ENCODE measurements at places on chromosomes 7 and 10.

- DNase-seq: no peak
Observed at GRCh38 chr10:34711500-34711899, 103.6 kb downstream of the PARD3 start.

GRCh38 chr10:47425813-47426419 is 41.8 kb upstream of the ZNF488 start:
- no peak for DNase-seq

GRCh38 chr7:114937446-114937845 is 15.6 kb downstream of the MDFIC start:
- no peak for DNase-seq

DNA sequence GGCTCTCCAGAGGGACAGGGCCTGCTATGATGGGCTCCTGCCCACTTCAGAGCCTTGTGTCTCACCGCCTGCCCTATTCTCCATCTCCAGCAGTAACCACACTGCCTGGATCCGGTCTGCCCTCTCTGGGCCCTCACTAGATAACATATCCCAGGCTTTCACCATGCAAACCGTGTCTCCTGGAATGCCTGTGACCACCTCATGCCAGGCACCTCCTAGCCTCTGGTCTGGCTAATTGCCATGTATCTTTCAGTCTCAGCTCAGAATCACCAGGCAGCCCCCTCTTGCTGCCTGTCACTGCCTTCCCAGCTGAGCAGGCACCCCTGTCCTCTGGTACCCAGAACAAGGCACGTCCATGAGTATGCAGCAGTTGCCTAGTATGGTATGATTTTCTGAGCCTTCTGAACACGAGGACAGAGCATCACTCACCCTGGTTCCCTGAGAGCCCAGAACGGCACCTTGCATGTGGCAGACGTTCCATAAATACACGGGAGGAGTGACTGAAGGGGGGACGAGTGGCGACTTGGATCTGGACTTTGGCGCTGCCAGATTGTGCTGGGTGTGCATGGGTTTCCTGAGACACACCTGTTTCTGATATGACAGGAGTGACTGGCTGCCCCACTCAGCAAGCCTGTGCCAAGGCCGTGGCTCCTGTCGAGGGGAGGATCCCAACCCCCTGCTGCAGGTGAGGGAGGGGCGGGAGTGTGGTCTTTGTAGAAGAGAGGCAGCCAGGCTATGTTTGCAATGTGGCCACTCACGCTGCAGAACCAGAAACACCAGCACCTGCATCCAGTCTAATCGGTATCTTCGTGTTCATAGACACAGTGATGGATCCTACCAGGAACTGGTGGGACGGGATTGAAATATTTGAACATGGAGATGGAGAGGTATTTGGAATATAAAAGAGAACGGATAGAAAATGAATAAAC is 95.2 kb downstream of the VOPP1 start:
- DNase-seq: no peak

- no peak for DNase-seq
Observed at GRCh38 chr10:17059197-17059688, 70.4 kb downstream of the CUBN start.

DNA sequence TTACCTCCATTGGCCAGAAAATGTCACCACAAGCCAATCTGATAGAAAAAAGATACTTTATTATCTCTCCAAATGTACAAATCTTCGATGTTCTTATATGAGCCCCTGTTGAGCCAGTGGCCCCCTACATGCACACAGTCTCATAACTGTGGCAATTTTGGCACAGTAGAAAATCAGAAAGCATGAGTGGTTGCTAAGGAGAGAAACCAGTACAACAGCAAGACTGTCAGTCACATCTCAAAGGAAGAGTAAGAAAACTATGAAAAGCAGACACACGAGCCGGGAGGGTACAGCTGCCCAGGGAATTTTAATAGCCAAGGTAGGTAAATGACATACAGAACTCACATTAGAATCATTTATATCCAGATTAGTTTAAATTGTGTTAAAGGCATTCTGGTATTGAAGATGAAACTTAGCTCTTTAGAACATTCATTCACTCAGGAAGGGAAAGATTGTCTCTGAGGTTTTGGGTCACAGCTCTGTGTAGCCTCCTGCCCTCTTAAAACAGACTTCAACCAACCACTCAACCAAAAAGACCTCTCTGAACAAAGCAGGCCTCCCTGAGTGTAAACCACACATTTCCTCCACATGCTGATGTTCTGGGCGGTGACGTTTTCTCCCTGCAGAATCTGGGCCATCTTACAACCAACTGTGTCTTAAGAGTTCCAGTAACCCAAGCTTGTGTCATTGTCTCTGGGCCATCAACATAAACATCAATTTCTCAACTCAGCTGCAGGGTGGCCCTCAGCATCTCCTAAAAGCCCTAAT is 80.8 kb upstream of the ADAM12 start:
- DNase-seq: no peak

- no peak for DNase-seq
Observed at GRCh38 chr10:13945390-13946208, 358.8 kb downstream of the PRPF18 start.

DNA sequence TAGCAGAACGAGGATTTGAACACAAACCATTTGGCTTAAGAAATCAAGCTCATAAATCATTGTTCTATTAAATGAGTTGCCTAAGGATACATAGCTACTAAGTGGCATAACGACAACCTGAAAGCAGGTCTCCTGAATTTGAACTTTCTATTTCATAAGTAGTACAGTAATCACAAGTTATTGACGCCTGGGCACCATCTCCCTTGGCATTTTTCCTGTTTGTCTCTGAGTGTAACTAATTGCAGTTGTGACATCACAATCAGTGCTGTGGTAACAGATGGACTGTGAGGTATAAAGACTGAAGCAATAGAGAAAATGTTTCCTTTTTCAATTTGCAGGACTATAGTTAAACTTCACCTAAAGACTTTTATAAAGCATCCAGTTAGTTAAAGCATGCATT is 6.4 kb upstream of the CSTF2T start:
- DNase-seq: no peak

GRCh38 chr7:30595436-30596013 is 847 bp downstream of the GARS1 start:
- no peak for DNase-seq

- no peak for DNase-seq
Observed at GRCh38 chr7:24477398-24478136, 95.7 kb upstream of the PALS2 start.

GRCh38 chr10:110915035-110915434 is 3.9 kb downstream of the BBIP1 start:
- DNase-seq: no peak

DNA sequence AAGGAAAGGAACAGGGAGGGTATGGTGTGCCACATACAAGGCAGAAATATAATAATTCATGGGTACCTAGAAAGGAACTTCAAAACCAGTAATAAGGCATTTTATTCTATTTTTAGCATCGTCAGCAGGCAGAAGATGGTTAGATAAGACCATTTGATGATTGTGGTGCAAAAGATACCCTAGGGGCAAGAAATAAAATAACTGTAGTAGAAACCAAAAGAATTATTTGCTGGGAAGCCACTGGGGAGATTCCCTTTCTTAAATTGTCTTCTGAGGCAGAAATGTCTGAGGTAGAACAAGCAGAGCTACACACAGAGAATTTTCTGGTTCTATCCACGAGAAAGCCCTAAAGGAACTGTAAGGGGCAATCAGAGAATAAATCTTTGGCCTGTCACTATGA is 64.3 kb upstream of the PCGF5 start:
- DNase-seq: no peak

DNA sequence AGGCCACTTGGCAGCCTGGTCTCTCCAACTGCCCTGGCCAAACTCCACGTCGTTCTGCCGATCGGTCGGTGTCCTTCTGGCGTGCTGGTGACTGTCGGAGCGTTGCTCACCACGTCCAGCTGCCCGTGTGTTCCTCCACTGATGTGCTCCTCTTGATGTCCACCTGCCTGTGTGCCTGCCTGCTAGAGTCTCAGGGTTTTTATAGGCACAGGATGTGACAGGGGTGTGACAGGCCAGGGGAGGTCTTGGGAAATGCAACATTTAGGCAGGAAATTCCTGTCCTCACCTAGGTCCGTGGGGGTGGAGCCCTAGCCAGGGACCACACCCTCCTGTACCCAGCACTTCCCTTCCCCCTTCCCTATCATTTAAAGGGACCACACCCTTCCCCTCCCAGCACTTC is 25.2 kb upstream of the CFAP46 start:
- no peak for DNase-seq

GRCh38 chr7:91374321-91374989 is 110.2 kb downstream of the FZD1 start:
- DNase-seq: no peak

DNA sequence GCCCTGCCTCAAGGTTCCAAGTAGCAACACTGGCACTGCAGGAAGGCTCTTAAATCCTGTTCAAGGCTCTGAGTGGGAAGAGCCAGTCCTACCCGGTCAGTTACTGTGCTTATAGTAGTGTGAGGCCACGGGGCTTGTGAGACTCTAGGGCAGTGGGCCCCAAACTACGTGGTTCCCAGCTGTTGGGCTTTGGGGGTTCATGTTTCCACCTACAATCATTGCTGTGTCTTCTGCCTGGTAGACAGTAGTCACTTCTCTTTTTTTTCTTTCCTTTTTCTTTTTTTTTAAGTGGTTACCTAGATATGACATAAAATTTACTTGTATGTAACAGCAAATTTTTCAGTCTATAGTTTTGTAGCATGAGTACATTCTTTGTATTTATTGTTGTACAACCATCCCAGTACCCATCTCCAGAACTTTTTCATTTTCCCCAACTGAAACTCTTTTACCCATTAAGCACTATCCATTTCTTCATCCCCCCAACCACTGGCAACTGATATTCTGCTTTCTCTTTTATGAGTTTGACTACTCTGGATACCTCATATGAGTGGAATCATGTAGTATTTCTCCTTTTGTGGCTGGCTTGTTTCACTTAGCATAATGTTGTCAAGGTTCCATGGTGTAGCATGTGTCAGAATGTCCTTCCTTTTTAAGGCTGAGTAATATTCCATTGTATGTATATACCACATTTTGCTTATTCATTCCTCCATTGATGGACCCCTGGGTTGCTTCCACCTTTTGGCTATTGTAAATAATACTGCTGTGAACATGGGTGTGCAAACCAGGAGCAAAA is 7.7 kb downstream of the UBTD1 start:
- DNase-seq: no peak

DNA sequence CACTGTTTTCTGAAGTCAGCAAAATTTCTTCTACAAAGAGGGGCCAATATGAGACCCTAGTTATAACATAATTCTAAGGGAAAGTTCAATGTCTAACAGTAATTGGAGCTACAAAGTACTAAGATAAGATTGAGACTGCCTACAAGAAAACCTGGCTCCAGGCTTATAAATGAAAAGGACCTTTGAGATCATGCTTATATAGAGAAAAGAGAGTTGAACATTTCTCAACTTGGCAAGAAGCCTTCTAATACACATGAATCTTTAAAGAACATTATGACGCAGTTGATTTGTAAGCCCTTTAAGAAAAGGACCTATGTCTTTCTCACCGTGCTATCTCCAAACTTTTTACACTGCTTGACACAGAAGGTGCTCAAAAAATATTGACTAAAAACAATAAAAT is 87.9 kb downstream of the TPK1 start:
- DNase-seq: no peak

DNA sequence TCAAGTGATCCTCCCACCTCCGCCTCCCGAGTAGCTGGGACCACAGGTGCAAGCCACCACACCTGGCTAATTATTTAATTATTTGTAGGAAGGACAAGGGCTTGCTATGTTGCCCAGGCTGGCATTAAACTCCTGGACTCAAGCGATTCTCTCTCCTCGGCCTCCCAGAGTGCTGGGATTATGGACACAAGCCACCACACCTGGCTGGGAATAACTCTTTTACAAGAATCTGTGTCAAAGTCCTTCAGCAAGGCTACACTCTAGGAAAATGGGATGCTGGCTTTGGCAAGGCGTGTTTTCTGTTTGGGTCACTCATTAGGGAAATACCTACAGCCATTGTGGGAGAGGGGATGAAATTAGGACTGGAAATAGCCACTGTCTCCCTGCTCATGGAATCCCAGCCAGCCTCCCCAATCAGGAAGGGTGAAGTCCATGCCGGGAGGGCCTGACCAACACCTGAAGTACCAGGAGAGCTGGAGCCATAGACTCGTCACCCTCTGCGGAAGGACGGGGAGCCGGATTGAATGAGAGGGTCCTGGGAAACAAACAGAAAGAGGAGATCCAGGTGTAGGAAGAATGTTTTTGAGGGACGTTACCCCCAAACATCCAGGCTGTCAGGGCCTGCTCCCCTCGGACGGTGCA is 72.2 kb upstream of the MYL10 start:
- DNase-seq: no peak

- no peak for DNase-seq
Observed at GRCh38 chr10:78049851-78050250, 16.2 kb downstream of the RPS24 start.

DNA sequence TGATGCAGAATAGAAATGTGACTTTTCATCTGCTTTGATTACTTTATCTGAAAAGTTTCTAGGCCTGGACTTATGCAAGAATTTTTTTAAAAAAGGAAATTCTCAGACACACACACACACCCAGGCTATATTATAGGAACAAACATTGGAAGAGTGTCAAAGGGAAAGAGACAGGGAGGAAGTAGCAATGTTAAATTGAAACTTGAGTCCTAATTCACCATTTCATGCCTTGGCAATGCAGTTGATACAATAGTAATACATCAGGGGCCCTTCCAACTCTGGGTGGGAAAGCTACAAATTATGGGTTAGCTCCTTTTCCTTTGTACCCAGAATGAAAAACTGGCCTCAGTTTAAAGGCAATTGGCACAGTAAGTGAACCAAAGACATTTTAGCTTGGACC is 258.0 kb upstream of the LYZL1 start:
- DNase-seq: no peak

GRCh38 chr7:142620402-142620801 is 128.9 kb upstream of the PRSS1 start:
- DNase-seq: no peak

- no peak for DNase-seq
Observed at GRCh38 chr7:93301736-93302135, 69.6 kb downstream of the VPS50 start.

- DNase-seq: no peak
Observed at GRCh38 chr10:96236090-96236478, 35.3 kb downstream of the BLNK start.

- DNase-seq: no peak
Observed at GRCh38 chr7:120360918-120361317, 87.9 kb downstream of the KCND2 start.
